GM04503 (cell line): ENCODE measurements at places on chromosomes 4 and X.

GRCh38 chr4:100168521-100168920, 21.7 kb downstream of the DDIT4L start:
- peak; percentile 68 for DNase-seq

GRCh38 chr4:54678826-54679225, 21.1 kb downstream of the KIT start:
- DNase-seq, result no peak

- no peak for DNase-seq
Measured at GRCh38 chrX:109920325-109920724, 82.6 kb upstream of the TMEM164 start.

DNA sequence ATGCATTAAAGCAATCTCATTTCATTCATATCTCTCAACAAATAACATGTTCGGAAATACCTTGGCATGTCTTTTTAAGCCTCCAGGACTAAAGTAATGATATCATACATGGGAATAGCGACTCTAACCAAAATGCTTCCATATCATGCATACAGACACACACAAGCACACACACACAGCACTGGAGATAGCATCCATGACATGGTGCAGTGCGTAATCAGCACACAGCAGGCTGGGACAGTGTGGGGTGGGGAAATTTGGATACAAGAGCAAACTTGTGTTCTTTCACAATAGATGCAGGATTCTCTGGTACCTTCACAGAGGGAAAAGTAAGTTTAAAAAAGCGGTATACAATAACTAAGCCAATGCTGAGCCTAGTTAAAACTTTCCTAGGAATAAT, 132.3 kb upstream of the HPGD start:
- DNase-seq, result no peak

DNA sequence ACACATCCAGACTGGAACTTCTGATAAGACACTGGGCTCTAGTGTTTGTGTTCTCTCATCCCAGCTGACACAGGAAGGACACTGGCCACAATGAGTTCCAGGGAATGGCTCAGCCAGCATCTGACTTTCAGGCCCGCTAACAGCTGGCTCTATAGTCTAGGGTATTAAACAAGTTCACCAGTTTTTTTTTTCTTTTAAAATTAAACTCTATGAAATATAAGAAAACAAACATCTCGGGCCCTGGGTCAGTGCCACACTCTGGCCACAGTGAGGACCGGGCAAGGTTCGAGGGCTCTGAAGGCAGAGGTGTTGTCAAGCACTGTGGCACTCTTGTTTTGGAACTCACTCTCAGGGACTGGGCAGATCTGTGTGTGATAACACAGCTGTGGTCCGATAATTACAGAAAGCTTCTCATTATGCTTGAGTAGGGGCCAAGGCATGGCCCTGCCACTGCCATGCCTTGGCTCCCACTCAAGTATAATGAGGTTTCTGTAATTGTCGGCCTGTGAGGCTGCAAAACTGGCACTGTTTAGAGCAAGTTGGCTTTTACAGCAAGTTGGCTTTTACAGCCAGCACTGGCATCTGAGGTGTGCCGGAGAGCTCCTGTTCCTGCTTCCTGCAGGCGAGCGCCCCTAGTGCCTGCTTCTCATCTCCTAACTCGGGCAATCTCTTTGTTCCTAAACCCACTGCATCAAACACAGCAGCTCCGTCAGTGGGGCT, 62.8 kb downstream of the PPP1R2C start:
- DNase-seq, result no peak

DNA sequence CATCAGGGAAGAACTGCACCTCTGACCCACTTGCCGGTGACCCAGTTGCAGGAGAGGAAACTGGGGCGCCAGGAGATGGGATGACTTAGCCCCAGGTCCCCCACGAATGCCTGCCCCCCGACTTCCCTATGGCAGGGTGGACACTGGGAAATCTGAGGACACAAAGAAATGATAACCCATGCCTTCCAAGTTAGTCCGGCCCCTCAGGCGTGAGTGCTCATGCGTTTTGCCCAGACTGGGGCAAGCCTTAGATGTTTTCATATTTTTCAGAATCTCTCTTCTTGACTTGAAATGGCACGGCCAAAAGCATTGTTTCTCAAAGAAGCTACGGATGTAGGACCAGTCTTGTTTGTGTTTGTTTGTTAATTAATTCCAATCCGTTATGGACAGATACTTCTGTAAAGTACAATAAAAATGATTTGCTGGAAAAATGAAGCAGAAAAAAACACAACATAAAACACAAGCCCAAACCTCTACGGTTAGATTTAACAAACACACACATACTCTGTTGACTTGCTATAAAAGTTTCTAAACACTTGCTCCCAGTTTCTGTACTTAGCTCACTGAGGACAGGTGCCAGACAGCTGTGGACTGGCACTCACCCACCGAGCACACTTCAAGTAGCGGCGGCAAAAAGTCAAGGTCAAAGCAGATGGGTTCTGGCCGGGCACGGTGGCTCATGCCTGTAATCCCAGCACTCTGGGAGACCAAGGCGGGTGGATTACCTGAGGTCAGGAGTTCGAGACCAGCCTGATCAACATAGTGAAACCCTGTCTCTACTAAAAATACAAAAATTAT, 341.5 kb downstream of the BCOR start:
- DNase-seq, result no peak

DNA sequence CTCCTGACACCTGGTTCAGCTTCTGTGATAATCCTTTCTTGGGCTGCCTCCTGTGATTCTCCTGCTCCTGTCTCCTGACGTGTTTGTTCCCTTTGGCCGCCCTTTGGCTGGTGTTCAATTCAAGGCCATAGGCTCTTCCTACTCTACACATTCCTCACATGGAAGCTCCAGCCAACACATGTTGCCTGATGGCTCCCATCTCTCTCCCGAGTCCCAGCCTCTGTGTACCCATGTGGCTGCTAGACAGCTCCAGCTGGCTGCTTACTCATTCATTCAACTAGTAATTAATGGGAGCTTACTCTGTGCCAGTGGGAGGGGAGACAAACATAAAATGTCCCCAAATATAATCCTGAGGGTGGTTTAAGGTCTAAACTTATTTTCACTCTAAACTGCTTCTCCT, 9.2 kb upstream of the MED28 start:
- DNase-seq, result no peak

GRCh38 chr4:185213877-185214276, 4.5 kb downstream of the SNX25 start:
- no peak for DNase-seq

DNA sequence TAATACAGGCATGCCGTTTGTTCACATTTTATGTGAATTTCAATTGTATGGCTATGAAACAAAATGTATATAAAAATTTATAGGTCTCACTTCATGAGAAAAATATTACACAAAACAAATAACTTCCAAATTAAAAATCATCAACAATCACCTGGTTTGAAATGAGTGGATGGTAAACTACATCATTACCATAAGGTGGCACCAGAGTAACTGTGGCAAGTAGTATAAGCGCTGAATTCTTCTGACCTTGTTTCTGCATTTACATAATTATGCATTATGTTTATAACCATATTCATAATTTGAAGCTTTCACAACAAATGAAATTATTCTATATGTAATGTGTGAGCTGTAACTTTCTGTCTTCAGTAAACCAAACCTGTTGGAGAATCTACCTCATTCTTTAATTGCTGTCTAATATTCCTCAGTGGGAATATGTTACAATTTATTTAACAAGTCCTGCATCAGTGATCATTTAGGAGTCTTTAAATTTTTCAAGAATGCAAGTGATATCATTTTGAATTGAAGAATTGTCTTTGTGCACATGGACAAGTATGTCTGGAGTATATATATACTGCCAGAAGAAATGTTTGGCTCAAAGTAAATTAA, 55.2 kb downstream of the MMRN1 start:
- DNase-seq, result no peak

GRCh38 chr4:110636680-110637407, 14.0 kb upstream of the PITX2 start:
- DNase-seq, result peak; percentile 64

DNA sequence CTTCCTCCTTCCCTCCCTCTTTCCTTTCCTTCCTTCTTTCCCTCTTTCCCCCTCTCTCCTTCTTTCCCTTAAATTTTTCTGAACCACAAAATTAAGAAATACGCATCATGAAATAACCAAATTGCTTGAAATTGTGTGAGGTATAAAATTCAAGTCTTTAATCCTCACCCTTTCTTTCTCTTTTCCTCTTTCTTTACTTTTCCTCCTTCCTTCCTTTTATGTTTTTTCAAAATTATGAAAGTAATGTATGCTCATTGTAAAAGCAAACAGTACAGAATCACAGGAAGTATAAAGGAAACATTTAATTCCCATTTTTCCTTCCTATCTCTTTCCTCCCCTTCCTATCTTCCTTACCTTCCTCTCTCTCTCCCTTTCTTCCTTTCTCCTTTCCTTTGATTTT, 5.4 kb downstream of the ADGRG4 start:
- DNase-seq, result no peak

DNA sequence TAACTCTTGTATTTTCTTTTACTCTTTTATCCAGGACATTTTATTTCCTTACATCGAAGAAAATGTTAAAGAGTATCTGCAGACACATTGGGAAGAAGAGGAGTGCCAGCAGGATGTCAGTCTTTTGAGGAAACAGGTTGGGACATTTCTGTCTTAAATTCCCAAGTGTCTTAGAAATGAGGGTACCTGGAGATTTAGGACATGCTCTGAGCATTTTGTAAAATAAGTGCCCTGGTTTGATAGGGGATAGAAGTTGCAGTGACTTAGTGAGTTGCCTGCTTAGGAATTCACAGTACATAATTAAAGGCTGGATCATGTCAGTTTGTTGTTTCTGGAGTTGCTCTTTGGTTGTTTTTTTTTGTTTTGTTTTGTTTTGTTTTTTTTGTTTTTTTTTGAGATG, 17.5 kb downstream of the ENOPH1 start:
- DNase-seq, result no peak

GRCh38 chr4:113060853-113061252, 11.4 kb downstream of the ANK2 start:
- DNase-seq, result no peak

- no peak for DNase-seq
Measured at GRCh38 chrX:9785254-9785943, 830 bp upstream of the SHROOM2 start.

- no peak for DNase-seq
Measured at GRCh38 chrX:150531467-150531866, 37.0 kb upstream of the MTM1 start.

- peak; percentile 10 for DNase-seq
Measured at GRCh38 chr4:143025081-143025704, 159.5 kb upstream of the USP38 start.

GRCh38 chrX:66684196-66684595, 45.3 kb upstream of the EDA2R start:
- DNase-seq, result no peak

DNA sequence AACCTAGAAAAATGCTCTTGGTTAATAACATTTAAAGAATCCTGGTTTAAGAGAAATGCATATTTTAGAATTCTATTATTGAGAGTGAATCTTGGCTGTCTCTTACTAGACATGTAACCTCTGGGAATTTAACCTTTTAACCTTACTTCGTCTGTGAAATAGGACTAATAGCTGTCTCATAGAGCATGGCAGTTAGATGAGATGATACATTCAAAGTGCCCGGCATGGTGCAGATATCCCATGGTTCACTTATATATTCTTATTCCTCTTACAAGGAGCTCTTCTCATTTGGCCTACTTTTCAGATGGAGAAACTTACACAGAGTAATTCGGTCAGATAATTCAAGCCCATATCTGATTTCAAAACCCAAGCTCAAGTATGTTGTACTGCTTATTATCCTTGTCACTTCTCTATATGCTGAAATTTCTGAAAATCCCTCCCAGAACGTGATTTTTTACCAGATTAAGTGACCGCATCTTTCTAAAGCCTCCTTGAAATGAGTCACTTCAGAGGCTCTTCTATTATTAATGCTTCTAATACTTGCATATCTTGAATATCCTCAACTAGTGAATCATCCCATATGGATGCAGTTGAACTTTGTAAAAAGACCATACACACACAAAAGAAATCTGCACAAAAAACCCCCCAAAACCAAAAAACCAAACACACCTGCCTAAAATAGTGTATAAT, 4.9 kb downstream of the CDKN2AIP start:
- DNase-seq, result no peak

DNA sequence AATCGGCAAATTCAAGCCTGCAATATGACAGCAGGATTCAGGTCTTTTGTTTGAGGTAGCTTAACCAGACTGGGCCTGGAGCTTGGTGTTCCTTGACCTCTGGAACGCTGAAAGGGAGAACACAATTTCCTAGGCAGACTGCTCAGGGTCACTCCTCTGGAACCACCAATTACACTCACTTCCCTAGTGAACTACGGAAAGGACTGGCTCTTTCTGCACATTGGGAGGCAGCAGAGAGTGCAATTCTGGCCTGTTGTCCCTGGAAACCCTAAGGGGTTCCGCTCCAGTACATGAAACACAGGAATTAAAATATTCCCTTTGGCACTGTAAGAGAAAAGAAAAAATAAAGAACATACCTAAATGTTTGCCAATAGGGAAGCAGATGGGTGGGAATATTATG, 58.6 kb downstream of the GPC3 start:
- no peak for DNase-seq

GRCh38 chr4:38008571-38009021, 48.4 kb downstream of the PTTG2 start:
- no peak for DNase-seq

DNA sequence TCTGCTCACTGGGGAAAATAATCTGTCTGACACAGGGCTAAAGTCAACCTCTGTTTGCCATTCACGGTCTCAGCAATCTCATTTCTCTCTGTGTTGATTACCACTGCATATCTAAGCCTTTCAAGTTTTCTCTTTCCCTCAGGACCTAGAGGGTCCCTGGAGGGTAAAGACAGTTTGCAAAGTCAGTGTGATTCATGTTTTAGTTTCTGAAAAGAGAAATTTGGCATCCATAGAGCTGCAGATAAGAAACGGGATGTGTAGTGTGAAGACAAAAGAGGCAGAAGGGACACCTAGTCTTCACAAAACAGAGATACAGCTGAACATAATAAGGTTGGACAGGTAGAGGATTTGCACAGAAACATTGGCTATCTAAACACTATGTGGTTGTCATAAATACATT, 34.5 kb upstream of the KDR start:
- DNase-seq, result no peak

GRCh38 chr4:185841451-185841850, 29.5 kb upstream of the SORBS2 start:
- DNase-seq, result no peak

GRCh38 chr4:41989994-41990364, 351 bp upstream of the SLC30A9 start:
- DNase-seq, result no peak

DNA sequence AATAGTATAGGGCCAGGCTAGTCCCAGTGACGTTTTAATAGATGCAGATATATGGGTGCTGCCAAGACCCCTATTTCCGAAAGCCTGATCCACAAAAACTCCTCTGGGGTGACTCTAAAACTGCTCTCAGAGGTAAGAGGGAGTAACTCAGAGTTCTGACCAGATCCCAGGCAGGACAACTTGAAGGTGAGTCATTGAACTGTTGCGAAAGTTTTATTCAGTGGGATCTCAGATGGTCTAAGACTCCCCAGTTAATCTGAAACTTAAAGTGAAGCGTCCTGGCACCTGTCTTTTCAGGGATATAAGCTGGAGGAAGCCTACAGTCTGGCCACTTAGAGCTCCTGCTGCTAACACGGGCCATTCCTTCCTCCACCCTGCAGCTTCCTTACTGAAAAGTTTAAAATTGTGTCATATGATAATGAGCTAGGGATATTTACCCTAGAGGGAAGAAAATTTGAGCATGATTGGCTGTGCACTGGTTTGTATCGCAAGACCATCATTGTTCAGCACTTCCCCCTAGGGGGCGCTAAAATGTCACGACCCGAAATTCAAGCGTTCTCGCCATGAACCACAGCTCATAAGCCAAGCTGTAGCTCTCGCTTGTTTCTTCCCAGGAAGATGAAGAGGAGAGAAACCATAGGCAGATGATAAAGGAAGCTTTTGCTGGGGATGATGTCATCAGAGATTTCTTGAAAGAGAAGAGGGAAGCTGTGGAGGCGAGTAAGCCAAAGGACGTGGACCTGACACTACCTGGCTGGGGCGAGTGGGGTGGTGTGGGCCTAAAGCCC, 19.5 kb downstream of the UTP14A start:
- DNase-seq, result peak; percentile 32
